ENCODE measurements at places on chromosomes 1 and 21.

GRCh38 chr1:171379846-171380245, 65.9 kb downstream of the FMO4 start:
- no peak for DNase-seq

- DNase-seq: no peak
Observed at GRCh38 chr1:232250838-232251237, 379.1 kb downstream of the SIPA1L2 start.

DNA sequence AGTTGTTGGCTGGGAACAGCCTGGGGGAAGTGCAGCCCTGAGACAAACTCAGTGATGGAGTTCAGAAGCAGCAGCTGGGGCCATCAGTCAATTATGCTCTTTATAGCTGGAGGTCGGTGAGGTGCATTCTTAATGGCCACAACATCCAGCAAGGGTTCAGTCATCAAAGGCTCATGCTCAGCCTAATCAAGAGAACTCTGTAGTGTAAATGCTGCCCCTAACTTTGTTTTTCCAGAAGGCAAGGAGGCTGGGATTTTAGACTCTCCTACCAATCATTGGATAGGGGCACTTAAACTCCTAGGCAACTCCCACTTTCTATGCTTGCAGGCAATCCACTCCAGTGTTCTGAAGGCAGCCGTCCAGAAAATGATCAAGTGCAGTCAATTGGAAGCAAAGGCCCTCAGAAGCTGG, 15.0 kb upstream of the RGS4 start:
- DNase-seq: no peak

DNA sequence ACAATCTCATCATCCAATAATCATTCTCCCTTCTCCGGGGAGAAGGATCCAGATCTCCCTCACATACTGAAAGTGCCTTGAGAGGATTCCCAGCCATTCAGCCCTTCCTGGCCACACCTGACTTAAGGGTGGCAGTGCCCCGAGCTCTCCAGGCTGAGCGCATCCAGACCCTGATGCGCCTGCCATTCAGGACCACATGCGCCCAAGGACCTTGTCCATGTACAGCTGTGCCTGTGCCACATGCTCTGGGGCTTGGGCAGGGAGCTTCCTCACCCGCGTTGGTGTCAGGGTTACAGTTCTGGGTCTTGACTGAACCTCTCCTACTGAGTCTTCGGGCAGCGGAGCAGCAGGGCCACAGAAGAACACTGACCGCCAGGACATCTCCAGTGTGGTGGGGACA, 121.1 kb downstream of the KIAA0319L start:
- DNase-seq: no peak

All from non-pigmented ciliary epithelial cell (primary cell).